Stimulated activated effector memory CD8-positive, alpha-beta T cell treated with anti-CD3 and anti-CD28 coated beads, Interleukin-12 subunit alpha, Interleukin-12 subunit beta, amount 100 ng/mL, for 72 hours (primary cell): ENCODE measurements at places on chromosomes 1 and 21.

GRCh38 chr1:21239221-21239620, 51.0 kb downstream of the ECE1 start:
- no peak for DNase-seq

- no peak for DNase-seq
Observed at GRCh38 chr1:224065455-224065854, 48.5 kb upstream of the FBXO28 start.

- no peak for DNase-seq
Observed at GRCh38 chr1:21631944-21632887, 36.9 kb downstream of the RAP1GAP start.

GRCh38 chr21:26125433-26126167, 45.0 kb downstream of the APP start:
- no peak for DNase-seq

- no peak for DNase-seq
Observed at GRCh38 chr1:63274371-63274770, 48.0 kb upstream of the FOXD3 start.

GRCh38 chr1:188129856-188130838, 1301.4 kb downstream of the PLA2G4A start:
- no peak for DNase-seq

- DNase-seq, result no peak
Observed at GRCh38 chr1:100482167-100482566, 55.8 kb upstream of the GPR88 start.

DNA sequence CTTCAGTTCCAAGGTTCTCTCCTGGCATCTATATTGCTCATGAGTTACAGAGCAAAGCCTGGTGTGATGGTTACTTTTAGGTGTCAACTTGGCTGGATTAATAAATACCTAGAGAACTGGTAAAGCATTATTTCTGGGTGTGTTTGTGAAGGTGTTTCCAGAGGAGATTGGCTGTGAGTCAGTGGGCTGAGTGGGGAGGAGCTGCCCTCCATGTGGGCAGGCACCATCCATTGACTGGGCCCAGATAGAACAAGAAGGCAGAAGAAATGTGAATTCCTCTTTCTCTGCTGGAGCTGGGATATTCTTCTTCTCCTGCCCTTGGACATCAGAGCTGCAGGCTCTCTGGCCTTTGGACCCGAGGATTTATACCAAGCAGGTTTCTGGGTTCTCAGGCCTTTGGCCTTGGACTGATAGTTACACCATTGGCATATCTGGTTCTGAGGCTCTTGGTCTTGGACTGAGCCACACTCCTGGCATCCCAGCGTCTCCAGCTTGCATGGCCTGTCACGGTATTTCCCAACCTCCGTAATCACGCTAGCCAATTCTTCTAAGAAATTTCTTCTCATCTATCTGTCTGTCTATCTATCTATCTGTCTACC, 44.5 kb downstream of the B3GALT5 start:
- no peak for DNase-seq
